ENCODE measurements at places on chromosomes 6 and 20.

- DNase-seq = no peak
These were observed at the start of gene RBM24 for GRCh38 chr6:17281100-17281496. Gene RBM24, plus strand, starts transcription at chr6:17281361. Its CDS starts 221 bp downstream, at chr6:17281582.

DNA sequence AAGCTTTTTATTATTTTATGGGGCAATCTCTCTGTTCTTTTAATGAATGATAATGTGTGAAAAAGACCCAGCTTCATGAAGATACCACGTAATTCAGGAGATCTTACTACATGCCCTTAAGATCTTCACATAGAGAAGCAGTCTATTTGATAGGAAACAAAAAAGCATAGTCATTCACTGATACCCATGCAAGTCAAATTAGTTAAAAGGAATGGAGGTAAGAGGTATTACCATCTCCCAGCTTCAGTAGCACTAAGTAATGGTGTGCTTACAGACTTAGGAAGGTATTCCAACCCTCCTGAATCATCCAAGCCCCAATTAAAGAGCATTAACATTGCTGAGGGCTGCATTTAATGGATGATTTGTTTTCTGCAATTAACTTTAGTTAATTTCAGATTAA lies 364.7 kb downstream of the SYNE1 start:
- DNase-seq = no peak

- DNase-seq = no peak
These were observed 24.4 kb downstream of the RRAGD start for GRCh38 chr6:89387516-89388201.

- peak; percentile 17 for DNase-seq
These were observed at the start of gene UTRN for GRCh38 chr6:144284783-144285547. Gene UTRN, plus strand, starts transcription at chr6:144285335. Its CDS starts 6,494 bp downstream, at chr6:144291829.

GRCh38 chr20:50708845-50709635 lies 17.7 kb upstream of the RIPOR3 start:
- DNase-seq = no peak

GRCh38 chr20:23315099-23315498 lies 35.5 kb upstream of the NXT1 start:
- DNase-seq = no peak

GRCh38 chr20:34628026-34628425 lies 48.9 kb downstream of the PIGU start:
- no peak for DNase-seq

DNA sequence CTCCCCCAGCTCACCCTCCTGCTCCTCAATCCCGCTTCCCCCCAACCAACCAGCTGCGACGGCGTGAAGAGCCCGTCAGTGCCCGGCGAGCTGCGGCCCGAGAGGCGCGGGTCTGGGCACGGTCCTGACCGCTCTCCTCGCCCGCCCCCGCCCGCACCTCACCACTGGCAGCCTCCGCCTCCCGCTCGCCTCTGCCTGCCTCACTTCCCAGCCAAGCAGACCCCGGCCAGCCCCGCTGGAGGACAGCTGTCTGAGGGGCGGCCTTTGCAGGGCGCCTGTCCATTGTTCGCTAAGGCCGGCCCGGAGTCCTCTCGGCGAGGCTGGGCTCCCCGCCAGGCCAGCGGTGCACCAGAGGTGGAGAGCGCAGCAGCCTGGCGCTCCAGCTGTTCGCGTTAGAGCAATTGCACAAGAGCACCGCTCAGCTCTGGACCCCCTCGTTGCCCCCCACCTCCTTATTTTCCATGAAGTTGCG lies 1.3 kb downstream of the SOBP start:
- no peak for DNase-seq

GRCh38 chr20:22768266-22769178 lies 184.2 kb upstream of the FOXA2 start:
- no peak for DNase-seq

GRCh38 chr20:50138120-50138478 lies 15.4 kb downstream of the PEDS1 start:
- no peak for DNase-seq

- DNase-seq = no peak
These were observed 522.5 kb downstream of the CD83 start for GRCh38 chr6:14639983-14640599.

GRCh38 chr6:45513843-45514242 lies 136.1 kb upstream of the SUPT3H start:
- no peak for DNase-seq

GRCh38 chr6:139531148-139532115 lies 157.0 kb upstream of the CITED2 start:
- no peak for DNase-seq

DNA sequence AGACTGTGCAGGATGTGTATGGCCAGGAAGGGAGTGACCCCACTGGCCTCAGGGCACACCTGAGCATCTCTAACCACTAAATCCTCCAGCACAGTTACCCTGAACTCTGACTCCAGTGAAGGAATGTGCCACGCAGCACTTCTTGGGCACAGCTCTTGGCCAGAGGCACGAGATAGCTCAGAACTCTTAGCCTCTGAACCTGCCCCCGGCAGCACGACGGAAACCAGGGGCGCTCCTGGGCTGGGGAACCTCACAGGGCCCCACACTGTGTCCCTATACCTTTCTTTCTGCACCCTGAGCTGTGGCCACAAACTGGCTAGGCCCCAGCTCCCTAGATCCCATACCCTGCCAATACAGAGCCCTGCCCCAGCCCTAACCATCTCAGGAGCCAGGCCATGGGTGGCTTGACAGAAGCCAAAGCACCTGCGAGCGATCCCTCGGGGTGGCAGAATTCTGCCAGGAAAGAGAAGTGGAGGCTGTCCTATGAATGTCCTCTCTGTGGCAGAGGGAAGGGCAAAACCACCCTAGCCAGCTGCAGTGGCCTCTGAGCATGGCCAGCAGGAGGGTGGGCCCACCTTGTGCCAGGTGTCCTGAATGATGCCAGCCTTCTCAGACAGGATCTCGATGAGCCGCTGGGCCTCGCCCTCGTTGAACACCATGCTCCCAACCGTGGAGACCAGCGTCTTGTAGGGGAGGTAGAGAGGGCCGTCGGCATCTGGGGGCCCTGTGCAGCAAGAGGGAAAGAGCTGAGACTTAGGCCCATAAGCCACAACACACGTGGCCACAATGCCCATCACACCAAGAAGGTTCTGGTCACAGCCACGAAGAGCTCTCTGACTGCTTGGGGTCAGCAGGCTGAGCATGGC lies 39.4 kb downstream of the RRBP1 start:
- DNase-seq = no peak

- DNase-seq = no peak
These were observed 404.8 kb downstream of the CD109 start for GRCh38 chr6:74100719-74101287.

- no peak for DNase-seq
These were observed 157.5 kb downstream of the CEBPB start for GRCh38 chr20:50348096-50348495.

DNA sequence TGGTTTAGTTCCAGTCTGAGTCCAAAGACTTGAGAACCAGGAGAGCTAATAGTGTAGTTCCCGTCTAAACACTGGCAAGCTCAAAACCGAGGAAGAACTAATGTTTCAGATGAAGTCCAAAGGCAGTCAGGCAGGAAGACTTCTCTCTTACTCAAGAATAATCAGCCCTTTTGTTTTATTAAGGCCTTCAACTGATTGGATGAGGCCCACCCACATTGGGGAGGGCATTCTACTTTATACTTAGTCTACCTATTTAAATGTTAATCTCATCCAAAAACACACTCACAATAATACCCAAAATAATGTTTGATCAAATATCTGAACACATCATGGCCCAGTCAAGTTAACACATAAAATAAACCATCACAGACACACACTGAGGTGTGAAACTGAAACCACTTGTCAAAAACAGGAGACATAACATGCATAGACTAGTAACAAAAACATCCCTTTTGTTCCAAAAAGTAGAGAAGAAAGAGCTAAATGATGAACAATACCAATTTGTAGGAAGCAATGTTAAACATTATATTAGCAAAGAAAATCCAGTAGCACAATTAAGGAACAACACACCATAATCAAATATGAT lies 50.2 kb upstream of the SENP6 start:
- DNase-seq = no peak

GRCh38 chr20:10635476-10636208 lies 38.2 kb downstream of the JAG1 start:
- DNase-seq = no peak

- no peak for DNase-seq
These were observed 42.5 kb upstream of the TNFAIP3 start for GRCh38 chr6:137824556-137824879.

DNA sequence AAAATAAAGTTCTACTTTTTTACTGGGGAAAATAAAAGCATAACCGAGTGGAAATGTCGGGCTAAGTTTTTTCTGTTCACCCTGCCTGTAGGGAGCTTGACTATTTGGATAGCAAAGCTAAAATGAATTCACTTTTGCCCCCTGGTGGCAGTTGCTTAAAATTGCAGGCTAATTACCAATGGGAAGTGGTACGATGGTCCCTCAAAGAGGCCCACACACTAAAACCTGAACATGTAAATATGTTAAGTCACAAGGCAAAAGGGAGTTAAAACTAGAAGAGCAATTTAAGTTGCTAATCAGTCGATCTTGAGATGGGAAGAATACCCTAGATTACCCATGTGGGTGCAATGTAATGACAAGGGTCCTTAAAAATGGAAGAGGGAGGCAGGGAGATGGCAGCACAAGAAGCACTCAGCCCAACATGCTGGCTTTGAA lies 916 bp upstream of the SUN5 start:
- no peak for DNase-seq

DNA sequence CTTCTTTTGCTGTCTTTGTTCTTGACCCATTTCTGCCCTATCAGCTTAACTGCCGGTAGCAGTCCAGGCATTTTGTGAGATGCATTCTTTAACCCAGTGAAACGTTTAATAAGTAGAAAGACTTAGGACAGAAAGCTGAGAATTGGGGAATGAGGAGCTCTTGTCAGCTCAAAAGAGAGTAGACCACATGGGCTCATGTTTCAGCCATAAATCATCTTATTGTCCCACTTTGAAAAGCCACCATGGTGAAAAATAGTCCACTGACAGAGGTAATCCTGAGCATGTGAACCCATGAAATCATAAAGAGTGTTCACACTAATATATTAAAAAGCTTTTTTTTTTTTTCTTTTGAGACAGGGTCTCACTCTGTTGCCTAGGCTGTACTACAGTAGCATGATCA lies 16.3 kb downstream of the ORC3 start:
- no peak for DNase-seq

DNA sequence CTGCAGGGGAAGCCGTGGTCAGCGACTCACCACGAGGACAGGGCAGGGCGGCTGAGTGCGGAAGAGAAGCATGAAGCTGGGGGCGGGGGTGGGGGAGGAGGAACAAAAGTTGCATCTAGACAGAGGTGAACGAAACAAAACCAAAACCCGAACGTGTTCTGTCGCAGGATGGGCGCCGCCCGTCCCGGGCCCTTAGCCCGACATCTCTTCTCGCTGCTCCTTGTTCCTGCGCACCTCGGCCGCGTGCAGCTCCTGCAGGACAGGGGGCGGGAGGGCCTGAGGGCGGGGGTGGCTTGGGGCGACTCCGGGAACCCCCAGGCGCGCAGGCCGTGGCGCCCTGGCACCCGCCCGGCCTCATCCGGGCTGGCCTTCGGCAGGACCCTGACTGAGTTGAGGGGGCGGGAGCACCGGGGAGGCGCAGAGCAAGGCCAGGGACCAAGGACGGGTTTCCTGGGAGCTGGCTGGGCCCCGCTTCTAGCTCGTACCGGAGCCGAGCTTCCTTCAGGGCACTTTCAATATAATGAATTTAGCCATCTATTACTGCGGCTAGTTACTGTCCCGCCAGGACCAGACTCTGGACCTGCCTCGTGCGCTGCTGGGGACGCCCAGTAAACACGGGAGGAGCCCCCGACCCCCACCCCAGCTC lies 12.0 kb downstream of the STMN3 start:
- DNase-seq = no peak

DNA sequence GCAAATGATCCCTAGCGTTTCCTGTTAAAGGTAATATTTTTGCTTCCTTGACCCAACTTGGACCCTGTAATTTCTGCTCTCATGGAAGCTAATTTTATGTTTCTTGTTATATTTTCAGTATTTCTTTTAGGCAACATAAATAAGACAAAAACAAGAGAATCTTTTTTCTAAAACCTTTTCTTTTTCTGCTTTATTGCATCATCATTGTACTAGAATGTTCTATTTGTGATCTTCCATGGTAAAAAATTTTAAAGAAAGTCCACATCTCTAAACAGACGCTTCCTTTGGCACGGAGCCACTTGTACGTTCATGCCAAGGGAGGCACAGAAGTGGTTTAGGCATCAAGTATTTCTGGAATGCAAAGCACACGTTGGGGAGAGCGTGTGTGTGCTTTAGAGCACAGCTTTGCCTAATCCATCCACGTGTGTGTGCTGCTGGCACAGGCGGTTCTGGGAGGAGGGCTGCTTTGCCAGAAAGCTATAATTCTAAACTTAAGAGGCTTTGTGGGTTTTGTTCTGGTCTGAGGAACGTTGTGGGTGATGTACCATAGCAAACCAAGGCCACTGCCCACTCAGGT lies 98.3 kb downstream of the SASH1 start:
- DNase-seq = no peak

Data from stimulated activated CD8-positive, alpha-beta memory T cell treated with anti-CD3 and anti-CD28 coated beads, Interleukin-7, amount 100 ng/mL, for 24 hours (primary cell).